HFFc6 (cell line): ENCODE measurements at places on chromosomes 11 and 22.

DNA sequence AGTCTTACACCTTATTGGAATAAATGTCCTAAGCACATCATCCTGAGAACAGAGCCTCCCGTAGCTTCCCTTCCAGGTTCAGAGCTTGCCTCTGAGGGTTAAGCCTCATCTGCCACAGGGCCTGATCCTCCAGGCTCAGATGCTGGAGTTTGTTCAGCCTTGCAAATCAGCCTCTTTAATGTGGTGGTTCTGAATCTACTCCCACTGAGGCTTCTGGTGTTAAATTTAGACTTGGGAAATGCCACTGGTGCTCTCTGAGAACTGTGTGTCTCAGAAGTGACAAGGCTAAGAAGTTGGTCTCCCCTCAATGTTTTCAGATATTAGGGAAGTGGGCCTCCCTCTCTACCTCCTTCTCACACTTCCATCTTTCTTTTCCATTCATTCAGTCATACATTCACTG is 68.7 kb downstream of the CCDC81 start:
- DNase-seq: no peak

DNA sequence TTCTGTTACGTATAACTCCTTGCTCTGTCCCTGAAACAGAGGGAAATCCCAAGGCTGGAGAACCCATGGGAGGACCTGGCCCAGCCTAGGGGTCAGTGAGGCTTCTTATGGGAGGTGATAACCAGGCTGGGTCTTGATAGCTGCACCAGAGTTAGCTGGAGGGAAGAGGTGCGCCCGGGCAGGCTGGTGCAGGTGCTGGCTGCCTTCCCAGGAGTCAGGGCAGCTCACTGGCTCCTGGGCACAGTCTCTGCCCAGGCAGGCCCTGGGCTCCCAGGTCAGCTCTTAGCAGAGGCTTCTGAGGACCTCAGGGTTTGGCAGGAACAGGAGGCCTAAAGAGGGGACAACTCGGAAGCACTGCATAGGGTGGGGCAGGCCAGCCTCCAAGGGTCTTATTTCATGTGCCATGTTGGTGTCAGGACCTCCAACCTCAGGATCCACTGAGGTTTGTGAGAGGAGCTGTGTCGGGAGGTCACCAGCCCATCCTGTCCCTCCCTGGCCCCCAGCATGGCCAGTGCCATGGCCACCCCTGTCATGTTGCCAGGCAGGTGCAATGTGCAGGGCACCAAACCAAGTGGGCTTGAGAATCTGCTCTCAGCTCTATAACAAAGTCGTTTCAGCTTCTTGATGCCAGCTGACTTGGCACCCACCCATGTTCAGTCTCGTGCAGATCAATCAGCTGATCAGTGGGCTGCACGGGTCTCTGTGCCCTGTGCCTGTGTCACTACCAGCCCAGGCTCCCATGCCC is 20.5 kb upstream of the CELSR1 start:
- DNase-seq: no peak

- no peak for DNase-seq
Measured at GRCh38 chr11:72589802-72590761, 84.1 kb downstream of the PDE2A start.

DNA sequence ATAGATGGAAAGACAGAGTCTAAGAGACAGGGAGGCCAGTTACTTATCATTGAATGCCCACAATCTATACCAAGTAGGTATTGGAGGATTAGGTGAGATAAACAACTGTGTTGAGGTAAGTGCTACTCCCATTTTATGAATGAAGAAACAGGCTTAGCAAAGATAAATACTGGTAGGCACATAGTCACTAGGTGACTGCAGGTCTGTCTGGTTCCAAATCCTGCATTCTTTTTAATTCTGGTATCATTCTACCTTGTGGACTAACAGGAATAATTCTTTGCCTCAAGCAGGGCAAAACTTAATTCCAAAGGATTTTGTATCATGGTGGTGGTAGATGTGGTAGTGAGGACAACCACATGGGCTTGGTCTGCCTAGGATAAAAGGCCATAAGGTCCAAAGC is 28.4 kb downstream of the RNF169 start:
- DNase-seq: no peak

DNA sequence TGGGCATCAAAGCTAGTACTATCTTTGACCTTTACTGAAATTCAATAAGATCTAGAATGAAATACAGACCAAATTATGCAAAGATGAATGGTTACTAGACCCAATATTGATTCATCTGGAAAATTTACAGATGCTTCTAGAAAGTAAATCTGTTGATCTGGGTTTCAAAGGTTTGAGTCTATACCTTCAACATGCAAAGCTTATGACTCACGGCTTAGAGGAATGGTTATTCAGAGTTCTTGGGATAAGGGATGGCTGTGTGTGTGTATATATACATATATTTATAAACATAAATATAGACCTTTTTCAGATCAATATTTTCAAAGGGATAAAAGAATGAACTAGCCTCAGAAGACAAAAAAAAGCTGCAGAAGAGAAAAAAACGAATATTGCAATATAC is 1.3 kb downstream of the SPTY2D1 start:
- no peak for DNase-seq

GRCh38 chr11:73308961-73309919 is 1.2 kb downstream of the ARHGEF17 start:
- peak; percentile 96 for DNase-seq
